ENCODE measurements at places on chromosomes 5 and 9.

- no peak for DNase-seq
Measured at GRCh38 chr5:137155261-137156000, 343.7 kb downstream of the SPOCK1 start.

DNA sequence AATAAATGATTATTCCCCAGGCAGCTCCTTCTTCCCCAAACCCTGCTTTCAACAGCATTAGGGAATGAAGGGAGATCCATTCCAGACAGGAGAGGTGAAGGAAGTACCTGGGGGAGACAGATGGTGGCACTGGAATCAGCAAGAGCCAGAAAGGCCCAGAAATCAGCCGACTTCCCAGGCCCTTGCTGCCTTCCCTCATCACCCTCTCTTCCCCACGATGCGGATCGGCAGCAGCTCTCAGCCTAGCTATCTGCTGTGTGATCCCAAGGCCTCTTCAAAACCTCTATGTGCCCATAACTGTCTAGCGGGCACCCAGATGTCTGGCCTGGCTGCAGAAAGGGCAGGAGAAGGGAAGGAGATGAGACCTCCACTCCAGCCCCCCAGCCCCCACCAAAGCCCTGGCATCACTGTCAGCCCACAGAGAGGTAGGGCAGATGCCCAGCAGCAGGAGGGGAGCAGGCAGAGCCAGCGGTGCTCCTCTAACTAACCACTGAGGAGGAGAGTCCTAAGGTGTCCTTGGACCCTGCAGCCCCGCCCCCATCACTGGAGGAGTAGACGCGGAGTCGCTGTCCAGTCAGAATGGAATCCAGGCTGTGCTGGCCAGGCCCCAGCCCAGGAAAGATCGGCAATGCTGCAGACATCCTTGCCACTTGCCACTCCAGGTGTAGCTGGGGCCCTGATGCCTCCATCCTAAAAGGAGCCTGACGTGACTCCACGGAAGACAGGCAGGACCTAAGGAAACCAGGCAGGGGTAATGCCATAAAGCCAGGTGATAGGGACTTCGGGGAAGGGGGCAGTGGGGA, 12.7 kb downstream of the CNTFR start:
- no peak for DNase-seq

GRCh38 chr5:39218482-39219402, 621 bp downstream of the FYB1 start:
- no peak for DNase-seq

DNA sequence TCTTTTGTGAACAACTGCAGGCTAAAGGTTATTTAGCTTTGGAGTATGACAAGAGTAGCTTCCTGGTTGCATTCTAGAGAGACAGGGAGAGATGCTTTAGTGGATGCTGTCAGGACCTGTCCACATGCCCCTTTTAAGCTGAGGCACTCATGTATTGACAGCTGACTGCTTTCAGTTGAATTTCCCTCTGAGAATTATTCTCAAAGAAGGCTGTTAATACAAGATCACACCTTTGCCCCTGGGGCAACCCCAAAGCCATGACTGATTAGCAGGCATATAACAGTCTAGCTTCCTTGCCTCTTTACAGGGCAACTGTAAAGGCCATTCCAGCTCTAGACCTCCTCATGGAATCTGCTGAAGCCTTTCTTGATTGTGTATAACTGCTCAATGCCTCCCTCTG, 117.6 kb upstream of the ATP10B start:
- DNase-seq = no peak

DNA sequence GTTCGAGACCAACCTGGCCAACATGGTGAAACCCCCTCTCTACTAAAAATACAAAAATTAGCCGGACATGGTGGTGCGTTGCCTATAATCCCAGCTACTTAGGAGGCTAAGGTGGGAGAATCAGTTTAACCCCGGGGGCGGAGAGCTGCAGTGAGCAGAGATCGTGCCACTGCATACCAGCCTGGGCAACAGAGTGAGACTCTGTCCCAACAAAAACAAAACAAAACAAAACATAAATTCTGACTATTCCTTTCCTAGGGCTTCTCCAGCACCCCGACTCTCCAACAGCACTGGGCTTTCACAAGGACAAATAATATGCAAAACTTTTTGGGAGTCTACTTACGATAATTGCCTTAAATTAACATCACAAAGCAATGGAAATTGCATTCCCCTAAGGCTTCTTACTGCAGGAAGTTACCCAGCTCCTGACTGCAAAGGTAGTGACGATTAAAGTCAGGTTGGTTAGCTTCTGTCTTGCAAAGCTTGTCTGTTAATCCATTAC, 15.9 kb upstream of the CDKN2AIPNL start:
- DNase-seq = no peak

GRCh38 chr5:33824516-33825195, 67.1 kb downstream of the ADAMTS12 start:
- DNase-seq = no peak

DNA sequence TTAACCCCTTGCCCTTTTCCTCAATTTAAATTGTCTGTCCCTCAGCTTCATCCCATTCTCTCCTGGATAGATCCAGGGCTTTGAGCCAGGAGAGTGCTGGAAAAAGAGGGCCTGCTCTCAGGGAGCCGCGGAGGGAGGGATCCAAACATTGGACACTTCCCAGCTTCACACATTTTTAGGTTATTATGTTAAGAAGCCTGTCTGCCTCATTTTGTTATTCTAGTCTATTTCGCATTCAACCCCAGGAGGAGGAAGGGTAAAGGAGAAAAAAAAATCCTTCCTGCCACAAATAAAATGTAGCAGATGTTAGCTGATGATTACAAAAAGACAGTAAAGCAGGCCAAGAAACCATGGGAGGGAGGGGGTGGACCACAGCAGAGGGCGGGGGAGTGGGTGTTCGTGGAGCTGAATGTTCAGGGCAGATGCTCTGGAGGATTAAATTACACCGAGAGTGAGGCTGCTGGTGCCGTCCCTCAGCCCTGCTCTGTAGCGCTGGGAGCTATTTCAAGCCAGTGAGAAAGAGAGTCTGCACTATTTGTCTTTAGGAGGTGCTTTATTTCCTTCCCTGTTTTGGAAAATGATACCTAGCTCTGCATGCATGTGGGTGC, 60.6 kb upstream of the ZFR start:
- DNase-seq = no peak

DNA sequence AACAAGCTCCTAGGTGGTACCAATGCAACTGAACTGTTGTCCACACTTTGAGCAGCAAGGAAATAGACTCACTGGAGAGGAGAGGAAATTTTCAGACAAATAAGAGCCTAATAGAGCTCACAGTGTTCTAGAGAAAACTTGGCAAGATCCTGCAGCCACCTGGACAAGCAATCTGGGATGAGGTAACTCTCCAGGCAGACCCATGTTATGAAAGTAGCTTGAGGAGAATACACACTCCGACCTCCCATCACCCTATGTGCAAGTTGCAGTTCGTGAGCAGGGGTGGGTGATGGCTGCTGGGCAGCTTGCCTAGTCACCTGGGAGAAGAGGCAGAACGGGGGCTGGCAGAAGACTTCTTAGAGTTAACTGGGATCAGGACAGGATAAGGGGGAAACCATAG, 102.2 kb downstream of the KLF4 start:
- no peak for DNase-seq

DNA sequence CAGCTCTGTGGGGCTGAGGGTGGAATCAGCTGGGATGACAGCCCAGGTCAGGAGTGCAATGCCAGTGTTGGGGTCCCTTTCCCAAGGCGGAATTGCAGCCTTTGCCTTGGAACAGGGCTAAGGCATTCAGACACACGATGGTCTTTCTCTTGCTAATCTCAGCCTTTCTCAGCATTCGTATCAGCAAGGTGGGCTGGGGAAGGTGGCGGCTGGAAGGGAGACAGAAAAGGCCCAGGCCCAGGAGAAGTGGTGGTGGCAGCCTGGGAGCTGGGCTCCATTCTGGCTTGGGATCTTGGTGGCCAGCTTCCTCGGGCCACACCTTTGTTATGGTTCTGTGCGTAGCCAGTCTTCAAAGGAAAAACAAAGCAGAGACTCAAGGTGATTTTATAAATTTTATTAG, 1.1 kb upstream of the ARHGEF28 start:
- no peak for DNase-seq

DNA sequence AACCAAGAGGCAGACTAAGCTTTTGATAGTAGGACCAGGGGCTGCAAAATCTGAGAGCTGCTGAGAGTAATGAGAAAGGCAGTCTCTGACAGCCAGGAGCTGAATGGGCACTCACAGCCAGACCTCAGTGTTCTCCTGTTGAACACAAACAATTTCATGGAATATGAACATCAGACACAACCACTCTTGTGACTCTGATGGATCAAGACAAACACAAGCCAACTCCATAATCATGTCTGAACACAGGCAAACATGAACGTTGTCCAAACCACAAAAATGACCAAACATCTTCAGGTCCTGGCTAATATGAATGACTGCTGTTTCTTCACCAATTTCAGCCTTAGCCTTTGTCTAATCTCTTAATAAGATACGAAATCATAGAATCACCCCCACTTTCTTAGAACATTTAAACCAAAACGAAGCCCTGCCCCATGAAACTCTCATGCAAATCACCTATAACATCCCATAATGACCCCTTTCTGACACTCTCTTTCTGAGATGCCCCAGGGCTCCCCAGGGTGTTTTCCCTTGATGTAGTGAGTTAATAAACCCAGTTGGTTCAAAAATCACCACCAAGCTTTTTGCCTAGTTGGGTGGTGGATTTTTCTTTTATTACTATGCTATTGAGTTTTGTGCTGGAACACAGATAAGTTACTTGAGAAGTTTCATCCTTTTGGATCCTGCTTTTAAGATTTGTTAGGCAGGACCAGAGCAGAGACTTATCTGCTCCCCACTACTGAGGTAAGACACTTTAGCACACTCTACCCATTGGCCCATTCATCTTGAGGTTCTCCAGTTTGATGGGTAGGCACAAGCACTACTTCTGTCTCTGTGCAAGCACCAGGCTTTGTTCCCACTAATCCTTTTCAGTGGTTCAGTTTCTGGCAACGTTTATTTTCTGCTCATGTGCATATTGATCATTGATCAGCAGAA, 5.9 kb upstream of the ERAP2 start:
- DNase-seq = no peak

GRCh38 chr5:91079037-91079436, 304.1 kb downstream of the ARRDC3 start:
- DNase-seq = no peak

GRCh38 chr5:178428341-178429155, 161.6 kb downstream of the COL23A1 start:
- no peak for DNase-seq

Measured in activated CD4-positive, alpha-beta T cell treated with anti-CD3 and anti-CD28 coated beads, Interleukin-2, amount 50 U/mL, for 4 hours (primary cell).